Ovary (tissue), 10 donors: ENCODE measurements at places on chromosomes 16 and 17. TPM values are rescaled to one million over a fixed set of nuclear protein-coding genes. Genes with fewer than 3 reads are reported as not detected.

Gene C16orf54
- 0.72 TPM for total RNA-seq

Gene MEIOC
- not detected for total RNA-seq

Gene ABCA3
- 6.7 TPM for total RNA-seq

Gene HAP1
- 1.4 TPM for total RNA-seq

Gene CLEC19A
- total RNA-seq = not detected

Gene NETO2
- 0.69 TPM for total RNA-seq

Gene OTOP3
- not detected for total RNA-seq

Gene GJD3
- not detected for total RNA-seq

Gene MRC2
- total RNA-seq = 90.2 TPM

Gene TBX2
- total RNA-seq = 7.4 TPM

Gene PPM1E
- total RNA-seq = 0.47 TPM

Gene ALOXE3
- total RNA-seq = not detected

Gene ITGA2B
- 1.5 TPM for total RNA-seq

Gene TLCD2
- 9.1 TPM for total RNA-seq
